Cortex of kidney (tissue), 1 donor: ENCODE measurements at places on chromosomes 2 and 18.

- no peak for DNase-seq
Observed at GRCh38 chr2:234670806-234671205, 173.9 kb upstream of the ARL4C start.

DNA sequence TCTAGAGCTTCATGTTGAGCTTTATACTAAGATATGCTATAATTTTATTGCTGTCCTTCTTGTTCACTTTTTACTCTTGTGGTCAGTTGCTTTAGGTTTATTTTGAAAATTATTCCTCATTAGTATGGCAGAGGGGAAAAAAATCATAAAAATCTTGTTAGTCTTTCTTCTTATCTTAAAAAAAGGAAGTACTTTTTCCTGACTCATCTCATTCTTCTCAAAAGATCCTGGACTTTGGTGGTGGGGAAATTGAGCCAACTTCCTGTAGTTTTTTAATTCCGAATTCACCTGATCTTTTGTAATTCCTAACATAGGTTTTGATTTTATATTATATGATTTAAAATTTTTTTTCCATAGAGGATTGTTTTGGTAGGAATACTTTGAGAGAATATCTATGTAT lies 3.8 kb downstream of the SLC4A1AP start:
- no peak for DNase-seq

- no peak for DNase-seq
Observed at GRCh38 chr2:237441605-237442274, 27.8 kb upstream of the COL6A3 start.

GRCh38 chr2:238586931-238587775 lies 160.4 kb downstream of the ASB1 start:
- no peak for DNase-seq

DNA sequence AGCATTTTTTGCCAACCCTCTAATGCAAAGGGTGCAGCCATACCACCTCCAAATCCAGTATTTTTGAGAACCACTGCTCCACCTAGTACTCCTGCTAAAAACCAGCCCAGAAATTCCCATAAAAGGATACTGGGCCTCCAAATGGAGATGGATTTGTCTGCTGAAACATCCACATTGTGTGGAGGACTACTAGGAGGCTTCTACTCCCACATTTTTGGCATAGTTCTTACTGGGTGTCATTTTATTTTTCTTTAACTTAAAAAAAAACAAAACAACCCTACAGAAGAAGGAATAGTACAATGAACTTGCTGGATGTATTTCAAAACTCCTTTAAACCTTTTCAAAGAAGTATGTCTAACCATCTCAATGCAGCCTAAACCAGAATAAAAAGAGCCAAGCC lies 219.2 kb downstream of the SRBD1 start:
- DNase-seq: no peak

DNA sequence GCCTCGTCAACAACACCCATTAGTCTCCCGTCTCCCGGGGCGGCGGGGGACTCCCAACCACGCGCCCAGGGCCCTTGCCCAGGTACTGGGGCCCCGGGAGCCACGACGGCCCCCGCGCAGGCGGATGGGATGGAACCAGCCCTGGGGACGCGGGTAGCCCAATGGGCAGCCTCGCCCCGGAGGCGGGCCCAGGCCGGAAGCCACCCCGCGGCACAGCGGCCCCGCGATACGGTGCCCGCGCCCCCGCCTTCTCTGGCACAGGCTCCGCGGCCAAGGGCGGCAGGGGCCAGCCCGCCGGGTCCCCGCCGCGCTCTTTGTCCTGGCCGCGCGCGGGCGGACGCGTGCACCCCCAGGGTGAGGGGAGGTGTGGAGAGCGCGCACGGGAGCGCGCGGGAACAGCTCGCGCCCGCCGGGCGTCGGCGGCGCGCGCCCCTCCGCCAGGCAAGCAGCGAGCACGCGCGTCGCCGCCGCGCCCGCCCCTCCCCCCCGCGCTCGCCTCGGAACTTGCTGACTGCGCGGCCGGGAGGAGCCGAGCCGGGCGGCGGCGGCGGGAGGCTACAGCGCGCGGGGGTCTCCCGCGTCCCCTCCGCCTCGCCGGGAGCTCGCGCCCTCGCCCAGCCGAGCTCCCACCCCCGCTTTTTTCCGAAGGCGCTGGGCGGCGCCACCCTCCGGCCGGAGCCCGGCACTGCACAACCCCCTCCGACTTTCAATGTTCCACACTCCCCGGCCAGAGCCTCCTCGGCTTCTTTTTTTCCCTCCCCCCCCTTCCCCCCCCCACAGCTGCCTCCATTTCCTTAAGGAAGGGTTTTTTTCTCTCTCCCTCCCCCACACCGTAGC lies at the start of gene UBE2E3:
Gene UBE2E3, plus strand, starts transcription at position 500 of the 837 bp plus-strand sequence. CDS start 1,438 bp downstream, outside the sequence.
- peak; percentile 18 for DNase-seq

GRCh38 chr2:9380702-9381628 lies 42.4 kb downstream of the ITGB1BP1 start:
- DNase-seq: no peak

DNA sequence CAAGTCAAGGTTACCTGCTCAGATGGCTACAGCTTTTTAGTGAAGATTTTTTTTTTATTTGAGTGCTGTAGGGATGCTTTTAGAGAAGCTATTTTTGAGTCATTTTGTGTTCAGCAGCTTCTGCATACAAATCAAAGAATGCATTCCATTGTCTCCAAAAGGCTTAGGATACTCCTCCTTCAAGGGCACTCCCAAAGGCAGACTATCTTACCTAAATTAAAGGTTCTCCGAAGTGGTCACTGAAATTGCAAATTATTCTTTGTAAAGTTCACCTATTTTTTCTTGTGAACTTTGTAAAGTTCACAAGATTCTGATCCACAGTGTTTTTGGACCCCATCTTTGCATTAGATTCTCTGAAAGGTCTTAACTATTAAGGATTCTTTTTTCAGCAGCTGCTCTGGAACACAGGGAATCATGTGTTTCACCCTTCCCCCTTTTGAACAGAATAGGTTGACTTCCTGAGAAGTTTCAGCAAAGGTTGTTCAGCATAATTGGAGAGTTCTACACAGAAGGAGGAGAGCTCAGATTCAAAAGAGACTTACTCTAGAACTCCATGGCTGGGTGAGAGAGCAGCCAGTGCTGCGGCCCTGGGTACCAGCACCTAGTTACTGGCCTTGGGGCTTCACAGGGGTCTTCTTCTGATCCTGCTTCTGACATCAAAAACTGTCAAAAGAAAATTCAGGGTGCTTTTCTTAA lies 14.5 kb downstream of the CLIP4 start:
- DNase-seq: no peak

DNA sequence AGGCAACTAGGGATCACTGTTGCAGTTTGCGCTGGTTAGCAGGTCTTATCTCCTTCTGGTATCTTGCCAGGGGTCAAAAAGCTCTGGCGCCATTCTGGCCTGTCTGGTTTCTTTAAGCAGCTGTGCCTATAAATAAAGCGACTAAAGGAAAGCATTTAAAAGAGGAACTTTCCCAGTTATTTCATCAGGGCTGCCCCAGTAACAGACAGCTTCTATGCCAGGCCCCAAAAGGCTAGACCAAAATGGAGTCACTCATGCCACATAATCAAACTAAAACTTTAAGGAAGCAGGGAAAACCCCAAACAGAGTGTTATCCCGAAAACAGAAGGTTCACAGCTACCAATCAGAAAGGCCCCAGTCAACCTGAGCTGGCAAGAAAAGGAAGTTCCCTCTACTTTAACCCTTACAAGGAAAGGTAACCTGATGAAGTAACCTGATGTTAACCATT lies 41.2 kb upstream of the HNRNPA3 start:
- DNase-seq: no peak

- no peak for DNase-seq
Observed at GRCh38 chr18:12253663-12254135, 462 bp upstream of the CIDEA start.

DNA sequence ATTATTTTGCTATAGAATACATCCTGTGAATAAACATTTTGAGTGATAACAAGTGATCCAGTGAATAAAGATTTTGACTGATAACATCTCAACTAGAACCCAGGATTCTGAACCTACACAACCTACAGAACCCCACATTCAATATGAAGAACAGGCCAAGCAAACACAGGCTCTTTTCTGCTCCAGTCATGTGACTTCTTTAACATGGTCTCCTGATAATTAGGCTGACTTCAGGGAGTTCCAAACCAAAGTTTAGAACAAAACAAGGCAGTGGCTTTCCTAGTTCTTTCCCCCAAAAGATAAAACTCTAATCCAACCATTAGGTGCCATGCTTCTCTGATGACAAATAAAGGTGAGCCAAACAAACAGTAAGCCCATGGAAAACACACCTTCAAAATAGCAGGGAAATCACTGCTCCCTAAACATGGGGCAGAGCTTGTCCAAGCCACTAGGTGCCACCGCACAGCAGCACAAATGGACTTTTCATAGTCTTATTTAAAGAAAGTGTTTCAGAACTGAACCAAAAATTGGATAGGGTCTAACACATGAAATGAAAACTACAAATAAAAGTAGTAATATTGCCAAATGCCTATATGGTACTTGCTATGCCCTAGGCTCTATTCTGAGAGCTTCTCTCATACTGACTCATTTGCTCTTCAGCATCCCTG lies 95.3 kb downstream of the EVA1A start:
- DNase-seq: no peak

DNA sequence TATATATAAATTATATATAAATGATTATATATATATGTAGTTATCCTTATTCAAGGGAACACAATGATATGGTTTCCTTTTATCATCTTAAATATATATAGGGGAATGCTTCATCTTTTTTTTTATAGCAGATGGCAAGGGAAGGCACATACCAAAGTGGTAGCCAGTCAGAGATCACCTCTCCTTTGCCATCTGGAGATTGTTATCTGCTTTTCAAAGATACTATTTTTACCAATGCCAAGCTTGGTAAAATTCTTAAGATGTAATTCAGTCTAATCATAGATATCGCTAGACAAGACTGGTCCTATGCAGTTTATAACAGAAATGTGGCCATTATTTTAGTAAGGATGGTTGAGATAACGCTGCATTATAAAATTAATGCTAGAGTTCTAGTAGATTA lies 64.7 kb upstream of the DSEL start:
- no peak for DNase-seq

GRCh38 chr2:18309627-18310026 lies 250.8 kb downstream of the RDH14 start:
- DNase-seq: no peak
